ENCODE measurements at places on chromosomes 12 and 14.

DNA sequence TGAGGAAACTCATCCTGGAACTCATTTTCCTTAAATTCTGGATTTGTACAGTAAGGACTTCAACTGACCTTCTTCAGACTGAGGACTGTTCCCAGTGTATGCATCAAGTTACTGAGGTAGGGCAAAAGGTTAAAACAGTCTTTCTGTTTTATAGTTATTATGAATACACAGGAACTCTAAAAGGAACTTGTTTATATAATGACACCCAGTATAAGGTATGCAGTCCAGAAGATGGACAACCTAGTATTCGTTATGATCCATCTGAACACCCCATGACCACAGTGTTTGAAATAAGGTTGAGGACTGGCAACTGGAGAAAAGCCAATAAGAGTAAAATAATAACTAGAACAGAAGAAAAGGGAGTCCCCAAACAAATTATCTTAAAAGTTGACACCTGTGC is 779.9 kb upstream of the TMEM132C start:
- peak; percentile 14 for DNase-seq

DNA sequence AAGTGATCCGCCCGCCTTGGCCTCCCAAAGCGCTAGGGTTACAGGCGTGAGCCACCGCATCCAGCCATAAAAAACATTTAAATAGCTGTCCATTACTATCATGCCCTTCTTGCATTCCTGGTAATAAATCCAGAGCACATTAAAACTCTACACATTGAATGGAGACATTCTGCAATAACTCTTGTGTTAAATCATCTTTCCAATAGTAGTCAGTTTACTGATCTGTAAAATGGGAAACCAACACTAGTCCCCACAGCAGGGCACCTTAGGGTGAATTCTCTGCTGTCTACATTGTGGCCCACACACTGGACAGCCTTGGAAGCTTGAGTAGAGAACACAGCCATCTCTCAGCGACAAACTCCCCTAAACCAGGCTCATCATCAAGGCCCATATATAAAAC is 85.5 kb upstream of the NUDT4 start:
- no peak for DNase-seq

- no peak for DNase-seq
Observed at GRCh38 chr12:12349711-12350665, at the start of gene MANSC1. MANSC1 (minus strand) TSS chr12:12350242; CDS start chr12:12343314, 6,928 bp downstream.

GRCh38 chr12:51217133-51217967 is 512 bp downstream of the POU6F1 start:
- no peak for DNase-seq

DNA sequence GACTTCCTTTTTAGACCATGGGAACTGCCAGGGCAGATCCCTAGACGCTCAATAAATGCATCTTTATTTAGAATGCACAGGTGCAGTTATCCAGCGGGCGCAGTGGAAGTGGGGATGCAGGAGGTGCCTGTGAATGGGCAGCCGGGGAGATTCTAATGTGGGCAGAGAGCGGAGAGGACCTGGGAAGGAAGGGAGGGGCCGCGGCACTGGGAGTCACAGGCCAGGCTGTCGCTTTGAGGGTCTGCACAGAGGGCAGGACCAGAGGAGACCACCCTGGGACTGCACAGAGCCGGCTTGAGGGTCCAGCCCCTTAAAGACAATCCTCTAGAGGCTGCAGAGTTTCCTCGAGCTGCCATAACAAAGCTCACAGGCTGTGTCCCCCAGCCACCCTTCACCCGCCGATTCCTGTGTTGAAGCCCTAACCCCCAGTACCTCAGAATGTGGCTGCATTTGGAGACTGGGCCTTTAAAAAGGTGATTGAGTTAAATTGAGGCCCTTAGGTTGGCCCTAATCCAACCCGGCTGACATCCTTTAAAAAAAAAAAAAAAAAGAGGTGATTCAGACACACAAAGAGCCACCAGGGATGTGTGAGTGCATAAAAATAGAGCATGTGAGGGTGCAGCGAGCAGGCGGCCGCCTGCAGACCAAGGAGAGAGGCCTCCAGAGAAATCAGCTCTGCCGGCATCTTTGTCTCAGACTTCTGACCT is 44.4 kb upstream of the PPP2R5C start:
- no peak for DNase-seq

- peak; percentile 55 for DNase-seq
Observed at GRCh38 chr12:104959335-104959841, 1.3 kb upstream of the SLC41A2 start.

DNA sequence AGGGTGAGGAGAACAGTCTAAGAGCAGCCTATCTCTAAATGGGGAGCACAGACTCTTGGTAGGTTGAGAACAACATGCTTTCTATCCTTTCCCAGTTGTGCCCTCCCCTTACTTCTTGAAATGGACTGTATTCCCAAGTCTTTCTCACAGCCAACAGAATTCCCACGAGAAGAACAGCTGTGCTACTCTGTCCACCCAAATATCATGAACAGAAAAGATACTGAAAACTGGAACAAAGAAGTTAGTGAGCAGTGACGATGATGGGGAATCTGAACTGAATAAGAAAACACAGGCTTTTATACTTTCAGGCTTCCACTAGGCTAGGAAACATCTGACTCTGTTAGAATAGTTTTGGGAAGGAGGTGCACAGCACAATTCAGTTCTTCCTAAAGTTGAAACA is 3.4 kb downstream of the NACA start:
- DNase-seq = no peak

GRCh38 chr14:55446833-55447232 is 6.4 kb upstream of the TBPL2 start:
- peak; percentile 94 for DNase-seq

DNA sequence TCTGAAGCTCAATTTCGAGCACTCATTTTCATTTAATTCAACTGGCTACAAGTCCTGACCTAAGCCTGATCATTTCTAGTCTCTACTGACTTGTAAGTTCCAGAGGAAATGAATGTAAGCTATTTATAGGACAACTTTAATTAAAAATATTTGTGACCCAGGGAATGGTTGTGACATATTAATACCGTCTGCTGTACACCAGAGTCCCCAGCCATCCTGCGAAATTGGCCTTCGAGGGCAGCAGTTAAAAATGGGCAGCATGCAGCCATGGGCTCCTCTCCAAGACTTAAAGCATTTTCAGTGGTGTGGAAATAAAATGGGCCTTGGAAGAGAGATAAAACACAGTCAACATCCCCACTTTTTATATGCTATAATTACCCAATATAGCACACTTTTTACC is 30.7 kb upstream of the OVCH1 start:
- no peak for DNase-seq

- DNase-seq = no peak
Observed at GRCh38 chr12:59834659-59835474, 239.0 kb downstream of the SLC16A7 start.

- peak; percentile 95 for DNase-seq
Observed at GRCh38 chr12:6943389-6943721, 261 bp upstream of the RNU7-1 start.

GRCh38 chr14:67497216-67497615 is 8.7 kb upstream of the TMEM229B start:
- DNase-seq = no peak

GRCh38 chr14:96304956-96305355 is 48.9 kb downstream of the BDKRB1 start:
- DNase-seq = no peak

GRCh38 chr14:53900499-53900898 is 56.1 kb downstream of the BMP4 start:
- DNase-seq = no peak

GRCh38 chr12:43287706-43288383 is 264.2 kb downstream of the ADAMTS20 start:
- DNase-seq = no peak

DNA sequence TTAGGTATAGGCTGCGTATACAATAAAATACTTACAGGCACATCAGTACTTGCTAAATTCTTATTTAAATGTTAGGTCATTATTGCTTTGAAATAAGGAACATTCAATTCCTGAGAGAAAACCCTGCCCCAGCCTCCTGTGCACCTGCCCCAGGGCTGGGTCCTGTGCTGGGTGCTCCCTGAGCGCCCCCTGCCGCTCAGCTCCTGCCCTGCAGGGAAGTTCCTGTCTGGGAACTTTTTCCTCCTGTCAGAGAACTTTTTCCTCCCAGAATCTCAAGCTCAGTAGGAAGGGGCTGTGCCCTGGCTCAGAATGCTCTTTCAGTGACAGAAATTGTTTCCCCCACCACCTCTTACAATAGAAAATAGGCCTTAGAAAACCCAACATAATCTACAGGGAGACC is 751.1 kb downstream of the TMEM121 start:
- DNase-seq = no peak

DNA sequence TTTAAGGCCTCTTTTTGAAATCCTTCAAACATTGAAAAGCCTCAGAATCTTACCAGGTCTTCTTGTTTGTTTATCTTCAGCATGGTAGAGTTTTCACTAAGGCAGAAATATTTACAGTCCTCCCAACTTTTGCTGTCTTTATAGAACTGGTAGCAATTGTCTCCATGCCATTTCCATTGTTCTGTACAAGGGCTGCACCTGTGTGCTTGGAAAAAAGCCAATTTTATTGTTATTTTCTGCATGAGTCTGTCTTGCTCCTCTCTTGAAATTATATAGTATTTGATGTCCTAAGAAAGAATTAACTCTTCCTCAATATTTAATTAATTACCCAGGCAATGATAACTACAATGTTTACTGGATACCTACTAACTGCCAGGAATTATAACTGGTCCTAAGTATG is 23.3 kb downstream of the CLEC1A start:
- no peak for DNase-seq

DNA sequence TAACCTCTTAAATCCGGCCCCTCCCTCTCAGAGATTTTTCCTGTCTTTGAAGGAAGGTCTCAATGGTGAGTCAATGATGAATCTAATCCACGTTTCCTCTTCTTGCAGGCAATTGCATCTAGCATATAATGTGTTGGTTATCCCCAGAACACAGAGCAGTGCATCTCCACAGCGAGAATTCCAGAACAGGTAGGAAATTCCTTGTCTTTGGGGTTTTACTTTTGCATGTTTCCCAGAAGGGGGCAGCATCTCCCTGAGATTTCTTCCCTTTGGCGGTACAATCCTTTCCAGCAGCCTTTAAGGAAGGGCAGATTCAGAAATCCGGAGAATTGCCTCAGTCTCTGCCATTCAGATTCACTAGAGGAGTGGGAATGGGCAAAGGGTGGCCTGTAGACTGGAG is 128.0 kb downstream of the KCNA5 start:
- peak; percentile 40 for DNase-seq

GRCh38 chr14:50725761-50726160 is 57.7 kb upstream of the SAV1 start:
- DNase-seq = no peak

DNA sequence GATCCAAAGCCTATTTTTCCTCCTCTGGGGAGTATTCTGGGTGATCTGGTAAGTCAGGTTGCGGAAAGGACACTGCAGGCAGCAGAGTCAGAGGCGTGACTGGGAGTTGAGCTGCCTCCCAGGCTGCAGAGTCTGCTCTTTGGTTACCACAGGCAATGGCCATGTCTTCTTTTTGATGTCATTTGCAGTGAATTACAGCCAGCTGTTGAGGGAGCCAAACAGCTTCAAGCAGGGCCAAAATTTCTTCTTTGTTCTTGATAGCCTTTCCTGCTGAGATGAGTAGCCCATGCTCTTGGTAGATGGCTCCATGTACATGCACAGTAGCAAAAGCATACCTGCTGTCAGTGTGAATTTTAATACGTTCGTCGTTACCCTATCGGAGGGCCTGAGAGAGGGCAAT is 116.6 kb upstream of the PZP start:
- DNase-seq = no peak

DNA sequence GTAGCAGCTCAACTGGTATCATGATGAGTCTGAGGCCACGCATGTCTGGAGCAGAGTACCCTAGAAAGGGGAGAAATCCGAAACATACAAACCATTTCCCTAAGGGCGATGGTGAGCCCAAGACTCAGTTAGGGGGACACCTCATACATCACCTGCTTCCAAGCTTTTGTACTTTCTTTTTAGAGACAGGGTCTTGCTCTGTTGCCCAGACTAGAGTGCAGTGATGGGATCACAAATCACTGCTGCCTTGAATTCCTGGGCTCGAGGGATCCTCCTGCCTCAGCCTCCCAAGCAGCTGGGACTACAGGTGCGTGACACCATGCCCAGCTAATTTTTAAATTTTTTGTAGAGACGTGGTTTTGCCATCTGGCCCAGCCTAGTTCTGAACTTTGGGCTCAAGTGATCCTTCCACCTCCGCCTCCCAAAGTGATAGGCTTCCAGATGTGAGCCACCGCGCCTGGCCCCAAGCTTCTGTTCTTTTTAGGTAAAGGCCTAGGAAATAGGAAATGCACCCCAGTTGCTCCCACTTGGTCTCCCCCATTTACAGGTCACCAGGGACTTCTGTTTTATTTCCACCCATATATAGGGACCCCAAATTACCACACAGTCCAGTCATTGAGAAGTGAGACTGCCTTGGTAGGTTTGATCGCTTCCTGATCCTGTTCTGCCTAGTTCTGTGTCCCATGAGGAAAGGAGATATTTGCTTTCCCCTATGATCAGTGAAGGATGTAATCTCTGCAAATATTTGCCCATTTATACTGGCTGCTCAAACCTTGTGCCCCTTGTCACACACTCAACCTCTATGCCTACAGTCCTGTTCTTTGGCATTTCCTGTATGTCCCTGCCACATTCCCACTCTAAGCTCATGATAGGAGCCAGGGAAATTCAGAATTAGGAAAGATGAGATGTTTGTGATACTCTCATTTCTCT is at the start of gene APOF:
TSS of gene APOF (minus strand) at position 728 of the 930 bp plus-strand sequence. CDS start at position 616, 112 bp downstream.
- no peak for DNase-seq

DNA sequence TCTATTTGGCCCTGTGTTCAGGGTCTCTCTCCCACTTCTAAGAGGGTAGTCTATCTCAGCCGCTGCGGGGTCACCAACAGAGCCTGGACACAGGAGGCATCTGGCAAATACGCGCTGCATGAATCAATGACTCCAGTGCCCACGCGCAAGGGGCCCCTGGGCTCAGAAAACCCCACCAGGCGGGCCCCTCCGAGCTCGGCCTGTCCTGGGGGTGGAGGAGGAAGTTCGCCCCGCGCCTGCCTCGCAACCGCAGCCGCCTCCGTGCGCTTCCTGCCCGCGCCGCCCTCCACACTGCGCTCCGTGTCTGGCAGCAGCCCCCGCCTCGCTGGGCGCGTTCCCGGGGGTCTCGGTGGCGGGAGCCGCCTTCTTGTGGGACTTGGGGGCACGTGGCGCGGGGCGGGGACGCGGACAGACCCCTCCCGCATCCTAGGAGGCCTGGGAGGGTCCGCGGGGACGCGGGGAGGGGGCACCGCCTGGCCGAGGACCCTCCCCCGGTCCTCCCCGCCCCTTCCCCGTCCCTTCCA is 811 bp upstream of the FBRSL1 start:
- DNase-seq = no peak

GRCh38 chr12:71626098-71626497 is 37.5 kb downstream of the ZFC3H1 start:
- no peak for DNase-seq

DNA sequence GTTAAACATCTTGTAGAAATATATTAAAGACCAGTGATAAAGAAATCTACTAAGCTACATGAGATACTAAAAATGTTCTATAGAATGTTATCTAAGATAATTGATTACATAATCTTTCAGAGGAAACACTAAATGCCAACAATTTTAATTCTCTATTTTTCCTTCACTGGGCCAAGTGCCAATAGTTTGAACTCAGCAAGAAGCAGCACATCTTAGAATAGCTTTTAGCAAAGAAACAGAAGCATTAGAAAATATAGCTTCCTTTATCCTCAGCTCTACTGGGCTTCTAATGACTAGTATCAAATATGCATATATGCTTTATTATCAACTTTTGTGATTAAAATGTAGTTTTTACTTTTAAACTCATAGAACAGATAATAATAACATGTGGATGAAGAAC is 461.4 kb upstream of the USP15 start:
- no peak for DNase-seq
